DND-41 (cell line): ENCODE measurements at places on chromosomes 4 and X.

DNA sequence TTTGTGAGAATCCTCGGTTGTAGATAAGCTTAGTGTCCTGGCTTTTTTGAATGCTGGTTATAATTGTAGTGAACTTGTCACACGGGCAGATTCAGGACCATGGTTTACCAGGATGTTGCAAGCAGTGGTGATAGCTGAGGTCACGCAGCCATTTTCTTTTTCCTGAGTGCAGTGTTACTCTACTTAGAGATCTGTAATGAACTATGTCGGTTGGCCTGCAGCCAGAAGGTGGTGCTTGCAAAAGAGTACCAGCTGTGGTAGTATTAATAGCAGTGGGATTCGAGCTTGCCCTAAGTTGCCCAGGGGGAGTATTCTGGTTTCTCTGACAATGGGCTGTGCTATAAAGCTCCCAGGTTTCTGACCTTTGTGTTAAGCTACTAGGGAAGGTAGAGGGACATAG, 368.9 kb downstream of the SLITRK2 start:
- H3K36me3 ChIP-seq: no peaks in the 10 kb centered on the region
- no peaks in the 10 kb centered on the region for H3K27me3 ChIP-seq
- no peaks in the 10 kb centered on the region for H3K4me1 ChIP-seq
- H3K4me3 ChIP-seq: no peak overlapping the region

GRCh38 chrX:35590210-35590609, 207.9 kb upstream of the MAGEB16 start:
- H3K27me3 ChIP-seq: no peaks in the 10 kb centered on the region
- H3K27ac ChIP-seq: no peak overlapping the region
- no peak for DNase-seq
- no peak overlapping the region for H3K4me3 ChIP-seq

DNA sequence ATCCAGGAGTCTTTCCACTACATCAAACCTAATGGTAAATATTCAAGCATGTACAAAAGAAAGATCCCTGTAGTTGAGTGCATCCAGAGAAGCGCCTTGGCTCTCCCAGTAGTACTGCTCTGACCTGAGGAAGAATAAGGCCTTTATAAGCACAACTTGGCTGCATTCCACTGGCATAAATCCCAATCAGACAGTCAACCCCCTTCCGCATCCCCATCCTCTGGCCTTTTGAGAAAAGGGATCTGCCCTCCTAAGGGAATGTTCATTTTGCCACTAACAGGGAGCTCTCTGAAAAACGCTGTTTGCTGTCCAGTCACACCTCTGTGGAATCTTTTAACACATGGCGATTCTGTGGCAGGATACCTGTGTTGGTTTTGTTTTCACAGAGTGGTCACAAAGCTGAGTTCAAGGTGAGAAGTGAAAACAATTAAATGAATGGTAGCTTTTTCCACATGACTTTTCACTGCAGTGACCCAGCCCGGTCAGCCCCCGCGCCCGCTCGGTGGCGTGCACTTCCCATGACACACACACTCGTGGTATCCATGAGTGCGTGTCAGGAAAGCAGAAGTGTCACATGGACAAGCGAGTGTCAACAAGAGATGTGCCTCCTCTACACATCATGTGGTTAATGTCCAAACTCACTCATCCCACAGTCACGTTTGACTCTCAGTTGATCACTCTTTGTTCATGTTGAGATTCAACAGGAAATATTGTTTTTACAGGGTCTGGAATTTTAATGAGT, 112.2 kb upstream of the ENPP6 start:
- H3K27me3 ChIP-seq: peaks cover 2% of the 10 kb centered on the region
- no peak overlapping the region for H3K4me3 ChIP-seq
- H3K4me1 ChIP-seq: no peaks in the 10 kb centered on the region
- H3K27ac ChIP-seq: no peak overlapping the region
- no peak for DNase-seq
- no peaks in the 10 kb centered on the region for H3K36me3 ChIP-seq

- H3K27me3 ChIP-seq: no peaks in the 10 kb centered on the region
- H3K27ac ChIP-seq: no peak overlapping the region
- peak; percentile 59 for DNase-seq
- no peaks in the 10 kb centered on the region for H3K36me3 ChIP-seq
Measured at GRCh38 chr4:53929955-53930798, 134.2 kb downstream of the CHIC2 start.

GRCh38 chr4:37770016-37770415, 56.5 kb upstream of the PGM2 start:
- no peak overlapping the region for H3K4me3 ChIP-seq
- DNase-seq: no peak
- no peak overlapping the region for H3K27ac ChIP-seq
- H3K36me3 ChIP-seq: no peaks in the 10 kb centered on the region
- no peaks in the 10 kb centered on the region for H3K27me3 ChIP-seq

- H3K4me1 ChIP-seq: no peaks in the 10 kb centered on the region
- no peak overlapping the region for H3K4me3 ChIP-seq
- H3K27ac ChIP-seq: no peak overlapping the region
- no peaks in the 10 kb centered on the region for H3K27me3 ChIP-seq
Measured at GRCh38 chr4:104979083-104979760, 167.5 kb upstream of the TET2 start.

GRCh38 chr4:63155561-63155960, 1253.7 kb downstream of the TECRL start:
- no peaks in the 10 kb centered on the region for H3K36me3 ChIP-seq
- no peak overlapping the region for H3K27ac ChIP-seq
- no peaks in the 10 kb centered on the region for H3K4me1 ChIP-seq
- H3K4me3 ChIP-seq: no peak overlapping the region
- DNase-seq: no peak

- no peak overlapping the region for H3K4me3 ChIP-seq
- no peaks in the 10 kb centered on the region for H3K4me1 ChIP-seq
- H3K36me3 ChIP-seq: no peaks in the 10 kb centered on the region
Measured at GRCh38 chr4:123485601-123486000, 89.0 kb downstream of the SPRY1 start.

- no peaks in the 10 kb centered on the region for H3K36me3 ChIP-seq
- no peak overlapping the region for H3K27ac ChIP-seq
- H3K4me3 ChIP-seq: no peak overlapping the region
- H3K27me3 ChIP-seq: no peaks in the 10 kb centered on the region
Measured at GRCh38 chrX:136112286-136112685, 35.0 kb upstream of the FHL1 start.

DNA sequence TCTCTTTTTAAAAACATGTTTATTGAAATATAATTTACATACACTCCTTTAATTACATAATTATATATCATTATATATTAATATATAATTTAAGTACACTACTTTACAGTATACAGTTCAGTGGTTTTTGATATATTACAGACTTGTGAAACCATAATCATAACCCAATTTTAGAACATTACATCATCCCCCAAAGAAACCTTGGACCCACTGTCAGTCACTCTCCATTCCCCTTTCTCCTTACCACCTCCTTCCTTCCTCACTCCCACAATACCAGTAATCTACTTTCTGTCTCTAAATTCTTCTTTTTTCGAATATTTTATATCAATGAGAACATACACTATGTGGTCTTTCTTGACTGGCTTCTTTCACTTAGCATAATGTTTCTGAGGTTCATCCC, 17.9 kb upstream of the EXOSC9 start:
- H3K27me3 ChIP-seq: no peaks in the 10 kb centered on the region
- no peak overlapping the region for H3K4me3 ChIP-seq
- H3K27ac ChIP-seq: no peak overlapping the region
- H3K4me1 ChIP-seq: no peaks in the 10 kb centered on the region

GRCh38 chr4:72777436-72777835, 208.4 kb upstream of the ADAMTS3 start:
- no peaks in the 10 kb centered on the region for H3K27me3 ChIP-seq
- H3K4me1 ChIP-seq: no peaks in the 10 kb centered on the region
- no peaks in the 10 kb centered on the region for H3K36me3 ChIP-seq
- no peak overlapping the region for H3K27ac ChIP-seq
- DNase-seq: no peak
- H3K4me3 ChIP-seq: no peak overlapping the region

DNA sequence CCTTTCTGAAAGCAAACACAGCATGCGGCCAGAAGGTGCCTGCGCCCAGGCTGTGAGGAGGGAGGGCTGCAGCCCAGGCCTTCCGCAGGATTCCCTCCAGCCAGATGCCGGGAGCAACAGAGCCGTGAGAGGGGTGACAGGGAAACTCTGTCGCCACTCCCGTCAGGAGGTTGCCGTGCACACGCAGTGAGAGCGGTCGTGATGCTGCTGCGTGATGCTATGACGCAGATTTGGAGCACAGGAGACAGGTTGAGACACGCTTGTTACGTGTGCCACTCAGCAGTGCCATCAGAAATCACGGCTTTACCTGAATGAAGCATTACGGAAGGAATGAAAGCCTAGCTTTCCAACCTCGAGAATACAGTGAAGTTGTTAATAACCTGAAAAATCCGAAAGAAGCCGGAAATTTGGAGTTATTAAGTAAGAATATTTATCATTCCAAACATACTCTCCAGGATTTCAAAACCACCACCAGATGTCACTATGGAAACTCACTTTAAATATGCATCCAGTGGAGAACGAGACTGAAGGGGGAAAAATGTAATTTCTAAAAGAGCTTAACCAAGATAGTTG, 54.4 kb downstream of the FAT1 start:
- DNase-seq: no peak
- H3K36me3 ChIP-seq: no peaks in the 10 kb centered on the region
- H3K4me3 ChIP-seq: no peak overlapping the region
- no peaks in the 10 kb centered on the region for H3K27me3 ChIP-seq
- no peaks in the 10 kb centered on the region for H3K4me1 ChIP-seq
- H3K27ac ChIP-seq: no peak overlapping the region

- H3K4me1 ChIP-seq: no peaks in the 10 kb centered on the region
- H3K27me3 ChIP-seq: no peaks in the 10 kb centered on the region
- H3K36me3 ChIP-seq: no peaks in the 10 kb centered on the region
- H3K4me3 ChIP-seq: no peak overlapping the region
- no peak overlapping the region for H3K27ac ChIP-seq
- no peak for DNase-seq
Measured at GRCh38 chr4:8082517-8083055, 76.0 kb downstream of the ABLIM2 start.

DNA sequence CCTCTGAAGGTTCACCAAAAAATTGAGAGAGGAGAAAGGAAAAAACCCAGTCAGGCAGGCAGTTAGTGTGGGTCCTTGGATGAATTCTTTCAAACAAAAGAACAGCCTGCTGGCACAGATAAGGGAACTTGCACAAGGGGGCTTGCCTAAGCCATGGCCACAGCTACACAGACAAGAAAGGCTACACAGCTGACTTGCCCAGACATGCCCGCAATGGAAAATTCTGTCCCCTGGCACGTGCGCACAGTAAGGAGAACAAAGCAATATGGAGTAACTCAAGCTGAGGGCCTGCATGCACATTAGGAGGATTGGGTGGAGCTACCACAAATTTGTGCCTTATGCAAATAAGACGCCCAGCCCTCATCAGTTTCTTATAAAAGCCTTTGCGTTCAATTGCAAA, 512.5 kb upstream of the HTR2C start:
- no peaks in the 10 kb centered on the region for H3K4me1 ChIP-seq
- no peaks in the 10 kb centered on the region for H3K27me3 ChIP-seq
- no peak overlapping the region for H3K27ac ChIP-seq
- no peak overlapping the region for H3K4me3 ChIP-seq
- no peaks in the 10 kb centered on the region for H3K36me3 ChIP-seq

DNA sequence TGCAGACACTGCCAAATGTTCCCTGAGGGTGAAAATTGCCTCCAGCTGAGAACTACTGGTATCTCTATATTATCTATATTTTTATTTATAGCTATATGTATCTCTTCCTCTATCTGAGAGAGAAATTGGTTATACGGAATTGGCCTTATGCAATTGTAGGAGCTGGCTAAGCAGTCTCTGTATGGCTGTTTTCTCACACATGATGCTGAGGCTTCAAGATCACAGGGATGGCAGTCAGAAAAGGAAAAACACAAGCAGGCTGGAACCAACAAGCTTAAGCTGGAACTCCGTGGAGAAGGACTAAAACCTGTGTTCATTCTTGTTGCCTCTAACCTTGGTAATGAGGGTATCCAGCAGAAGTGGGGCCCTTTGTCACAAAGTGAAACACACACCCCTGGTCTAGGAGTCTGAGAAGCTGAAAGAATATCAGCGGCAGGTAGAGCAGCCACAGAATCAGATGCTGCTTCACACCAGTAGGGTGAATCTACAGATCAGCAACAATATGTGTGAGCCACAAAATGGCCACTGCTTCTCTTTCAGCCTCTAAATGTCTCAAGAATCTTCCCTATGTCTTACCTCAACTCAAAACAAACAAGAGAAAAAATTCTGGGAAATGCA, 166.5 kb upstream of the PPP1R2C start:
- H3K4me3 ChIP-seq: no peak overlapping the region
- peak; percentile 58 for DNase-seq
- H3K36me3 ChIP-seq: no peaks in the 10 kb centered on the region
- H3K27ac ChIP-seq: peak overlapping the region; percentile 99
- no peaks in the 10 kb centered on the region for H3K27me3 ChIP-seq
- peaks cover 100% of the 10 kb centered on the region for H3K4me1 ChIP-seq

- peaks cover 56% of the 10 kb centered on the region for H3K4me1 ChIP-seq
- H3K27ac ChIP-seq: no peak overlapping the region
Measured at GRCh38 chrX:40172401-40173142, 74.8 kb upstream of the BCOR start.
